NCI-H2081 treated with DMSO at 0.1 percent for 48 hours (cell line): ENCODE measurements at places on chromosomes 7 and 10.

GRCh38 chr7:143463556-143463955 is 14.1 kb upstream of the TAS2R41 start:
- no peak for DNase-seq

DNA sequence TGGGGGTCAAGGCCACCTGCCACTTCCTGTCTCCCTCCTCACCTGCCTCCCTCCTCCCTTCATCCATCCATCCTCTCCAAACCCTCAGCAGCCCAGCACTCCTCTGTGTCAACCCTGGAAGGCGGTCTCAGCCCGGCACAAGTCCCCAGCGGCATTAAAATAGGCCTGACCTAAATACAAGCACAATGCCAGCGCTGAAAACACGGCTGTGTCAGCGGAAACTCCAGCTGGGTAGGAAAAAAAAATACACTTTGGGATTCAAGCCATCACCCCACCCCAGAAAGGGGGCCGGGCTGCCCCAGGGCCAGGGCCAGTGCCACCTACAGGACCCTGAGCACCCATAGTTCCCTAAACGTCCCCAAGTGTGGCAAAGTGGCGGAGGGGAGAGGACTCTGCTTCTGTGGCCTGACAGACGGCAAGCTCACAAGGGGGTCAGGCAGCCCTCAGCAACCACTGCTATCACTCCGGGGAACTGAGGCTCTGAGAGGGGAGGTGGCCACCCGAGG is 22.7 kb upstream of the GTF2IRD1 start:
- no peak for DNase-seq

GRCh38 chr10:115659616-115660015 is 566.5 kb downstream of the ATRNL1 start:
- DNase-seq = no peak

DNA sequence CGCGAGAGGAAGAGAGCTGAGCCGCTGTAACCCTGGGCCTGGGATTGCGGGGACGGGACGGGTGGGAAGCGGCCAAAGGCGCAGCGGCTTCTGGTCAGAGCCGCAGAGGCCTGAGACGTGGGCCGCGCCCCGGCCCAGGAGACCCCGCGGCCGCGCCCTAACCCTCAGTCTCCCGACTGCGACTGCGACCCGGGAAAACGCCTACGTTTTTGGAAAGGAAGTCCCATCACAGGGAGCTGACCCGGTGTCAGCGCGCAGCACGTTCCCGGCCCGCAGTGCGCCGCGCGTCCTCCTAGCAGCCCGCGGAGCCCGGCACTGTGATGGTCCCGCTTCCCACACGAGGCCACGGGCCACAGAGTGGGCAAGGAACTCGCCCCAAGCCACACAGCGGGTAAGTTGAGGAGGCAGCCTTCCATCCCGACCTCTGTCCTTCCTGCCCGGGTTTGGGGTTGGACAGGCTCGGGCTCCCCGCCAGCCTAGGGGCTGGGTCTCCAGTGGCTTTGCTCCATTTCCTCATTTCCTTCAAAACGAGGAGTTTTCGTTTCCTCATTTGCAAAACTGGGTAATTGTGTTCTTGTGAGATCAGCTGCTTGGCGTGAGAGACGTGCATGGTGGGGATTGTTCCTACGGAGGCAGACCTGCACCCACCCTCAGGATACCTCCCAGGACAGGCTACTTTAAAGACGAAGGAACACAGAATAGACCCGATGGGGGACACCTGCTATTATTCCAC is 1.2 kb downstream of the GPNMB start:
- no peak for DNase-seq

GRCh38 chr10:36771725-36772124 is 353.7 kb upstream of the ANKRD30A start:
- DNase-seq = no peak

DNA sequence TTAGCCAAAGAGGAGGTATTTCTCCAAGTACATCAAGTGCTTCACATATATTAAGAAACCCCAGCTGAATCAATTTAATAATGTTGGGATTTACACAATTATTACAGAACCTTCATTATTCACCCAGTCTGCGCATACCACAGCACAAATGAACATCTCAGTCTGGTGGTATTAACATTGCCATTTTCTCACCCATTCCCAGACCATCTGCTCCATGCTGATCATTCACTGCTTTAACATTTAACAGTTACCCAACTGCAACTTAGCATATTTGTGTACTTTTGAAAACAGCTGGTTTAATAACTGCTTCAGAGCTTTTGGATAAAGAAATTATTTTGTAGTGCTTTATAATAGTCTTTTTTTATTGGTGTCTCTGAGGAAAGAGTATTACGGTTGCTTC is 1072.1 kb downstream of the NXPH1 start:
- no peak for DNase-seq

DNA sequence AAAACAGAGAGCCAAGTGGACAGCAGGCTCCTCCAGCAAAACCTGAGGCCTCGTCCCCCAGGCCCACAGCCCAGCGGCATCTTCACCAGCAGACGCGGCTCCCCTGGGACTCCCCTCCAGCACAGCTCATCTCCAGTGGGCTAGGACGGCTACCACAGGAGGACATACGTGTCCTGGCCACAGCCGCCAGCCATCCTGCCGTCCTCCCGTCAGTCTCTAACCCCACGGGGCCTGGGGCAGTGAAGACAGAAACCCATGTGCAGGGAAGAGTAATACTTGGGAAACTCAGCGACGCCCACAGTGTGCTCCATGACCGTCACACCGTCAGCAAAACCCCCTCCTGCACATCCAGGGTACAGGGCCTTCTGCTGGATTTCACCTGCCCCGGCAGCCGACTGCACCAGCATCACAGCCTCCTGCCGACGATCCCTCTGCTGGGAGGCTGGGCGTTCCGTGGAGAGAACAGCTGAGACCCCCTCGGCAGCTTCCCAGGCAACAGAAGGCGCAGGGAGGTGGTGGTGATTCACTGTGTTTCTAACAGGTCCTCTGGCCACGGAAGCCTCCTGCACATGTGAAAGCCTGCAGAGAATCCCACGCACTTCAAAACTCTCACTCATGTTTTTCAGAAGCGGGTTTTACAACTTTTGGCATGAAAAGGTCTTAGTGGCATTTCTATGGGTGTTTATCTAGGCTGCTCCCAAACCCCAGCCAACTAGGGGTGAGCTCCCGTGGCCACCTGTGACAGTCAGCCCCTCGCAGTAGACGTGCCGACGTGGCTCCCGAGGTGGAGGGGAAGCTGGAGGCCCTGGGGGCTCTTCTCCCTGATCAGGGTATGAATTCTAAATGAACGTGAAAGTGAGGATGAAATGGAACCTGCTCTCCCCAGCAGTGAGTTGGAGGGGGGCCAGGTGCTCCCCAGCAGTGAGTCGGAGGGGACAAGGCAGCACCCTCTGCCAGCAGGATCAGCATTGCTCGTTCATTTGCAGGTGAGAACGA is 513.5 kb downstream of the PTPRN2 start:
- no peak for DNase-seq

DNA sequence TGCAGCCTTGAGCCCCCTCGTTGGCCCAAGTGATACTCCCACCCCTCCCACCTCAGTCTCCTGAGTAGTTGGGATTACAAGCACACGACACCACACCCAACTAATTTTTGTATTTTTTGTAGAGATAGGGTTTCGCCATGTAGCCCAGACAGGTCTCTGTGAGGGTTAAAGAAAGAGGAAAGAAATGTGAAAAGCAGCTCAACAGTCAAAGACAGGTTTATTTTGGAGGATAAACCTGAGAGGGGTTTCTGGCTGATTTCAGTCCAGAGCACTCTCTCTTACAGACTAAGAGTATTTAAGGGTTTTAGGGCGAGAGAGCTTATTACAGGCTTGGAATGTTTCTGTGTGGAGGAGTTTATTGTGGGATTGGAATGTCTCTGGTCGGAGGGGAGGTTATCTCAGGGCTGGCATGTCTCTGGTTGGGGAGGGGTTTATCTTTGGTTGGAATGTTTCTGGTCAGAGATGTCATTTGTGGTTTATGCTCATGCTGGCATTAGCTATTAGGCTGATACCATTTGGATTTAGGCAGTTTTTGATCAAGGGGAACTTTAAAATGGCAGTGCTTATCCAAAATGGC is 26.1 kb upstream of the SNX10 start:
- DNase-seq = no peak

DNA sequence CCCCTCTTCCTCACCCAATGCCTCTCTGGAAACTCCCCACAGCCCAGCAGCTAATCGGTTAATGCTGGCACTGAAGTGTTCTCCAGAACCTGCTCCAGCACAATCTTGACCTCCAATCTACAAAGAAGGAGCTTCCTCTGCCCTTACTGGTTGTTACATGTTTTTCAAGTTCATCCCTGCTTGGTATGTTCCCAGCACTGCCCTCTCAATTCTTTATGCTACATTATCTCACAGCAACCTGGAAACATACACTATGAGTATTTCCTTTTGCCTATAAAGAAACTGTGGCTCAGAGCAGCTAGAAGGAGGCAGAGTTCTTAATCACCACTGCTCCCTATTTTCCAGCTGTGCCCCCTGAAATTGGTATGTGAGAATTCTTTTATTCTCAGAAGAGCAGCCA is 84.1 kb upstream of the KMT2E start:
- no peak for DNase-seq

GRCh38 chr10:30455816-30456215 is 21.8 kb downstream of the MAP3K8 start:
- no peak for DNase-seq

GRCh38 chr10:70656489-70656888 is 15.8 kb upstream of the ADAMTS14 start:
- DNase-seq = no peak

DNA sequence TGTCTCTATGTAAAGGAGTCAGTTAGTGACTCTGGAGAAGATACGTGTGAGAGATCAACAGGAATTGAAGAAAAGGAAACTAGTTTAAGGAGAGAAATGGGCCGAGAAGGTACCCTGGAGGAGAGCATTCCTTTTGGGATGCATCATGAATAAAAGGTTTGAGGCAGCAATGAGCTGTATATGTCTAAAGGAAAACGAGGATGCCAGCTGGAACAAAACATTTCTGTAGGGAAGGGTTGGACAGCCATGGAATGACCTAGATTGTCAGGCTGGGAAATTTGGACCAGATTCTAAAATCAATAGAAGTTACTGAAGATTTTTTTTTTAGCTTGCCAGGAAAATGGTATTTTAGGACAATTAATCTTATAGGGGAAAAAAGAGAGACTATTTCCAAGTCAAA is 17.2 kb upstream of the MPP7 start:
- no peak for DNase-seq

GRCh38 chr10:14259696-14260566 is 70.8 kb downstream of the FRMD4A start:
- no peak for DNase-seq

- peak; percentile 21 for DNase-seq
Observed at GRCh38 chr7:94907026-94907810, at the start of gene PPP1R9A. TSS of gene PPP1R9A (plus strand) at chr7:94907594. CDS start at chr7:94910114, 2,520 bp downstream.

GRCh38 chr10:99765672-99766301 is 16.7 kb upstream of the ABCC2 start:
- no peak for DNase-seq

GRCh38 chr10:105259201-105259600 is 618.1 kb downstream of the SORCS3 start:
- no peak for DNase-seq

- no peak for DNase-seq
Observed at GRCh38 chr10:115866691-115867090, 406.3 kb downstream of the GFRA1 start.

GRCh38 chr10:113475381-113475807 is 77.5 kb upstream of the HABP2 start:
- DNase-seq = no peak
